ENCODE measurements at places on chromosomes 5 and 9.

- DNase-seq, result no peak
Observed at GRCh38 chr5:52853650-52854049, 65.9 kb downstream of the ITGA1 start.

- no peak for DNase-seq
Observed at GRCh38 chr5:111739416-111739815, 17.6 kb downstream of the NREP start.

DNA sequence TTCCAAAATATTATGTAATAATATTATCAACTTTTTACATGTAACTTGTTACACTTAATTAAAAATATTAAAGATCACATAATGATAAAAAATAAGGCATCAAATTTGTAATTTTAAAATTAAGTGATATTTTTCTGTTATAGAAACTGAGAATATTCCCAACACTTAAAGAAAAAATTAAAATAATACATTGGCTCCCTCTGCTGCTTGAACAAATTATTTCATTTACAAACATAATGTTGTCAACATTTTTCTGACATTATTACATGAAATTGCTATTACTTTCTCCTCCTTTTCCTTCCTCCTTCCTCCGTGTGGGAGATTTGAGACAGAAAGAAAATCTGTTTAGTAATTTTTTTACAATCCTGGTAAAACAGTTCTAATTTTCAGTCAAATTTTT, 42.3 kb downstream of the RNF180 start:
- no peak for DNase-seq

GRCh38 chr5:7794311-7794710, 56.6 kb downstream of the CFAP90 start:
- DNase-seq, result no peak

DNA sequence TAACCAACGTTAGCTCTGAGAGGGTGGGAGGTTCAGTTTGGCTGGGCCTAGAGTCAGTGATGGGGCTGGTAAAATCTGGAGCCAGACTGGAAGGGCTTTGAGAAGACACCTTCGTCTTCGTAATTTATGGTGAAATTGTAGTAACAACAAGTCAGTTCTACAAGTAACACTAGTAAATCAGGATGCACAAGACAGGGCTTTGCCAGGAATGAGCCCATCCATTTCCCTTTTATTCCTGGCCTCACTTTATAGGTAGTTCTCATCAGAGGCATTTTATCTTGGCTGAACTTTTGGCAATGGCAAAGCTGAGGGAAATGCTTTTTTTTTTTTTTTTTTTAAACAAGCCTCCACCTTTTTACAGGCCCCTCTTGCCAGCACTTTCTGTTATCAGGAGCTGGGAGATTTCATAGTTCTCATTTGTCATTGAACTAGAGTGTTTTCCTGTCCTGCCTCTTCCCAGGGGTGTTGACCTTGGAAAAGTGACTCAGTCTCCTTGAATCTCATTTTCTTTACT, 110.5 kb upstream of the KLF4 start:
- DNase-seq, result no peak

GRCh38 chr5:125372694-125373631, 626.5 kb upstream of the ZNF608 start:
- no peak for DNase-seq

- DNase-seq, result no peak
Observed at GRCh38 chr5:61746831-61747575, 414.9 kb downstream of the ZSWIM6 start.

- no peak for DNase-seq
Observed at GRCh38 chr9:104177003-104177611, 83.0 kb downstream of the SMC2 start.

DNA sequence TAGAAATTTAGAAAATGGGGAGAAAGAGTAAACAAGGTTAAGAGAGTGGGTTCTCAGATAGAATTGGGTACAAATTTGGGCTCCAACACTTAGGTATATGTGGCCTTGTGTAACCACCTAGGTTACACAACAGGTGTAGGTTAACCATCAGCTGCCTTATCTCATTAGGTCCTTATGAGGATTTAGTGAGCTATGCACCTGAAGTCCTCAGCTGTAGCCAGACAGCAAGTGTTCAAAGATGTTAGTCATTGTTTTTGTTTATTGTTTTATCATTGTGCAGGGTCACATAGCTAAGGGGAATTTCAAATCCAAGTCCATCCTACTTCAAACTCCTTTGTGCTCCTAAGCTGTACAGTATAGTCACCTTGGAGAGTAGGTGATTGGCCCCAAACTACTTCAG, 970 bp upstream of the TRIM32 start:
- no peak for DNase-seq

DNA sequence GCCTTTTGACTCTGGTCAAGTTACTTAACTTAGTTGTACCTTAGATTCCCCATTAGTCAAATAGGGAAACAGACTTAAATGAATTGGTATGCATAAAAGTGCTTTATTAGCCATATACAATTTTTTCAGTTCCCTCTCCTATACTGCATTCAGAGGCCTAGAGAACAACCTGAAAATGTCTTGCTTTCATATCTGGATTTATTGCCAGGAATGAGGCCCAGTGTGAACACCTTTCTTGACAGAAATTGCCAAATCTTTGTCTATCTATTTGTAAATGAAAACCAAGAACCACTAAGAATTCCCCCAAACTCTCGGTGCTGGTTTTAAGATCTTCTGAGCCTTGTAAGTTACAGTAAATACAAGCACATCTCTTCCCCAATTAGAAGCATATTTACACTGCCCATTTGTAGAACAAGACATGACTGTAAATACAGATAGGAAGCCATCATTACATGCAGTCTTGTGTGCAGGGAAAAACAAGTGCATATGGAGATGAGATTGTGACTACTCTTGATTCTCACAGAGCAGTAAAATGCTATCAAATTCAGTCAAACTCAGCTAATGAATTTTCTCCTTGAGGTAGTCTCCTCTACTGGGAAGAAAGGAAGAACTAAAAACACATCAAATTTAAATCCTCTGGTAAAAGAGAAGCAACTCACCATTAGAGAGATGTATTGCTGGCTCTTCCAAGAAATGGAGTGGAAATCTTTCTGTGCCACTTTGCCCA, 5.2 kb upstream of the FAM13B start:
- DNase-seq, result no peak

DNA sequence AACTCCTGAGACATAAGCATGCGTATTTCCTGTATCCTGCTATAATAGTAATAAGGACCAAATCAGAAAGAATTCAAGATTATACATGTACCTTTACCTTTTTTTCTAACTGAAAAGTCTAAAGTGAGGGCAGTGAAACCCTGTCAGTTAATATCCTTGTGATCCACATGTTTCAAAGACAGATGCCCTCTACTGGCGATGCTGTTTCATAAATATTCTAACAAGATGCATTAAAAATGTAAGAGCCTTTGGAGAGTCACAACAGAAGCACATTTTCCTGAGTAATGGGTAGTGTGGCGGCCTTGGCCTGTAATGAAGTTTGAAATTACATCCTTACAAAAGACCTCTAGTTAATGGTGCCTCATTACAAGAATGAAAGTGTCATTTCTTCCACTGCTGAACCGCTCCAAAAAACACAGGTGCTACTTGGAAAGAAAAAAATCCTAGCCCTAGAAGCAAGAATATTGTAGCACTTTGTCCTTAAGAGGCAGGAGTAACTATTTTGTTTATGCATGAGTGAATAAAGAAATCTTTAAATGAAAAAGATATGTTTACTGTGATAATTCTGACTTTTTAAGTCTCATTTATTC, 232.6 kb downstream of the EPB41L4A start:
- no peak for DNase-seq

DNA sequence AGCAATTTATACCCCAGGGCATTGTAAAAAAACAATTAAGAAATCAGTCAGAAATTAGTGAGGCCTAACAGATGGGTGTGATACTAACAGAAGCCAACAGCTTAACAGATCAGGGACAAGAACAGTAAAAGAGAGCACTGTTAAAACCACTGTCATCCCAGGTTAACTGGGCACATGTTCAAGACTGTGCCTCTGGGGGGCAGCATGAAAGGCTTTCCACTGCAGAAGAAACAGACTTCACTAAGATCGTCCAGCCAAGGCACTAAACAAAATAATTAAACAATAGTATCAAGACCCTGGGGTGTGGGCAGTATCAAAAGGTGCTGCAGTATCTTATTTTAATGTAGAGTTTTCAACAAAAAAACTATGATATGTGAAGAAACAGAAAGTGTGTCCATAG, 43.5 kb downstream of the FBN2 start:
- no peak for DNase-seq

DNA sequence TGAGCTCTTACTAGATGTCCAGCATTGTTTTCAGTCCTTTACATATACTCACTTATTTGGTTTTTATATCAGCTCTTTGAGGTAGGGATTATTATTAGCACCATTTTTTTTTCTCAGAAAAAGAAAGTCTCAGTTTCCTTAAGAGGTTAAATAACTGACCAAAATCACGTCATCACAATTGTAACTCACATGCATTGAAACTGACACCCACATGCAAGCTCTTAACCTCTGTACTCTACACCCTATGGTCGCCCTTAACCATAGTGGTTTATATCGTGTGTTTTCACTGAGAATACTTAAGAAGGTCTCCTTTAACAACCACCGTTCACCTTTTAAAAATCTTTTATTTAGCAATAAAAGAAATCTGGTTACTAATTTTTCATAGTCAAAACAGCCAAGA, 61.0 kb downstream of the PRDM6 start:
- DNase-seq, result no peak

DNA sequence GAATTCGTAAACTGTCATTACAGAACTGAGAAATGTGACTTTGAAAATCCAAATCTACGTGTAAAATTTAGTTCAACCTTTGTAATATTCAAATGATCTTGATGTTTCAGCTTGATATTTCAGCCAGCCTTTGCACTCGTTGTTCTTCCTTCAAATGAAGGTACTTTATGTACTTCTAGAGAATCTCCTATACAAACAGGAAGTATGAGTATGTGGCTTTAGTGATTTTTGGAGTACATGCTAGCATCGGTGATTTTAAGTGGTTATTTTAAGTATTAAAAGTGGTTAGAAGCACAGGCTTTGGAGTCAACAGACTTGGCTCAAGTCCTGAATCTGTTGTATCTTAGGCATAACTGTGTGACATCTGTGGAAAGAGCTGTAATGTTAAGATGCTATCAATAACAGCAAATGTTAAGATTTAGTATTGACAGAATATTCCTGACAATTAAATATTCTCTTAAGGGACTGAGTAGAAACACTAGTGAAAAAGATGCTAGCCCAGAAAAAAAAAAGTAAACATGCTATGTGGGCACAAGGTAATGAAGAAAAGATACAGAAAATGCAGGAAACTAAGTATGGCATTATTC, 398.0 kb downstream of the ADGRV1 start:
- no peak for DNase-seq

DNA sequence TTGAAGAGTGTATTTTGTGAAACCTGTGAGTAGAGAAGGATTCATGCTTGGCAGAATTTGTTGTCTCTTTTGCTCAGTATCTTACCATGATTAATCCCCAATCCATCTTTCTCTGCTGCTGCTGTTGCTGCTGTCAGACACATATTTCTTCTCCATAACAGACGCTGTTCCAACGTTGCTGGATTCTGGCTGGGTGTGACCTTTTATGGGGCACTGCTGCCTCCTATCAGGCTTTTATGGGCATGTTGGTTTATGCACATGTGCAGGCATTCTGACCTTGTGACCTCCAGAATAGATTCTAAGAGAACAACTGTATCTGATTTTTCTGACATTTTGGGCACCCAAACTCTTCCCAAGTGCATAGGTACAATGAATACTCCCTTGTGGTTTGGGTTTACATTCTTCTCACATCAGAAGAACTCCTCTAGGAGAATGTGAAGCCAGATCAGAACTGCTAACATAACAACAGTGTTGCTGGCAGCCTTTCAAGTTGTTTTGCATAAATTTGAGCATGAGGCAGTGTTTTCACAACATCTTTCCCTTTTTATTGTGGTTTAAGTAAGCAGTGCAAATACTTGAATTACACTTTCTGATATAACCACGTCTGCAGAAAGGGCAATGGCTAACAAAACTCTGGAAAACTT, 9.2 kb upstream of the ISL1 start:
- no peak for DNase-seq

GRCh38 chr5:90747693-90748092, 189.1 kb downstream of the ADGRV1 start:
- no peak for DNase-seq

GRCh38 chr5:134579284-134579771, 53.3 kb downstream of the SAR1B start:
- no peak for DNase-seq

DNA sequence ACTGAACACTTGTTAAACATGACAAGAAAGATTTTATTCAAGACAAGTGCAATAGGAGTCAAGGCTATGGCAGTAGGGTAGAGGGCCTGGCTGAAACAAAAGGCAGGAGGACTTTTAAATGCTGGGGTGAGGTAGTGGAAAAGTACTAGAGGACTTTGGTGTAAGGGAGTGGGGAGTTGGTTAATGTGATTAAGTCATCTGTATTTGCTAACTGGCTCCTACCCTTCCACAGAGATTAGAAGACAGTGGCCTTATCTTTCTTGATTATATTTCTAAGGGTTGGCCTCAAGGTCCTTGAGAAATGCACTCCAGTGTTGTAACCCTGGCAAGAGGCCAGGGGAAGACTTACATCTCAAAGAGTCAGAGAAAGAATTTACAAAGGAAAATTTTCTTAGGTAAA, 160.2 kb upstream of the FTMT start:
- DNase-seq, result no peak

Measured in bone marrow (tissue), 2 donors.